ENCODE measurements at places on chromosomes 2 and 18.

- no peak for DNase-seq
These were observed 468.2 kb upstream of the ST6GAL2 start for GRCh38 chr2:107354175-107354574.

GRCh38 chr18:1732143-1732542 is 827.5 kb downstream of the ADCYAP1 start:
- DNase-seq: no peak

DNA sequence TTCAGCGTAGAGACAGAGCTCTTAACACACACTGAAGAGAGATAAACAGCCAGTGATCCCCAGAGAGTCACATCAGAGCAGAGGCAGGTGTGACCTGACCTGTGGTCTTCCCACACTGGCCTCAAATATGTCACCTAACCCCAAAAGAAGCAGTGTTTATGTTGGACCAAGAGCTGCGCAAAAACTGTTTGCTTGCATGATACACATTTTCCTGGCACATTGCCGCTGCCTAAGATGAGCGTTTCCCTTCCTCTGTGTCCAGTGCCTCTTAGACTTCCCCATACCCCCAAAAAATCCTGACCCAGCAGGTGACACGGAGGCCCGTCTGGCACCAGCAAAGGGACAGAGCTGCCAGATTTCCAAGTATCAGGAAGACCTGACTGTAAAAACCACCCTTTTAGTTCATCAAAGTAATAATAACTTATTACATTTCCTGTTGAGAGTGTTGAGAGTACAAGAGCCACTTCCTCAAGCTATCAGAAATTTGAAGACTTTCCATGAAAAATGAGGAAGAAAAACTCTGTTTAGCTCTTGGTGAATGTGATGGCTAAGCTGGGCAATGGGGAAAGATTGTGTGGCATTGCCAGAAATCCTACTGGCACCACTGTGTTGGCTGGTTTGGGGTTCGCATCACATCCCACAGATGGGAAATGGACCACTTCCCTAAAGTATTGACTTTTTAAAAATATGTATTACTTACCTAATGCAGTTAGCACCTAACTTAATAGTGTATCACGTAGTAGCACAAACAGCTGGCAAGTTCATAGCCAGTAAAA is 6.7 kb downstream of the TNFRSF11A start:
- DNase-seq: no peak

GRCh38 chr2:150729495-150729955 is 242.1 kb upstream of the RND3 start:
- DNase-seq: no peak

GRCh38 chr2:102478686-102479470 is 5.9 kb downstream of the SLC9A4 start:
- DNase-seq: no peak

DNA sequence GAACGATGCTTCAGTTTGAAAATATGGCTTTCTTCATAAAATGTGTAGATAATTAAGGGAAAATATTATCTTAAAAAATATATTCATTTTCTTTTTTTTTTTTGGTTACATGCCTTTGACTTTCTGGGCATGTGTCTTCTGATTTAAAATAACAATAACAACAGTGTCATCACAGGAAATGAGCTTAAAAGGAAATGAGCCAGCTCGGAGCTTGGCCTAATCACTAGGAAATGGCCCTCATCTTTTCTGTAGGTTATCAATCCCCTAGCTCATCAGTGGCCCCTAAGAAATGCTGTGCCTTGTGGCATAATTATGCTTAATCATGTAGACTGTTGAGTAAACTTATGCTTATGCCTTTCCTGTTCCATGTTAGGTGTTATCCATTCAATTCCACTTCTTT is 141.8 kb upstream of the FHL2 start:
- no peak for DNase-seq

GRCh38 chr18:44536619-44537018 is 144.1 kb upstream of the SETBP1 start:
- no peak for DNase-seq

DNA sequence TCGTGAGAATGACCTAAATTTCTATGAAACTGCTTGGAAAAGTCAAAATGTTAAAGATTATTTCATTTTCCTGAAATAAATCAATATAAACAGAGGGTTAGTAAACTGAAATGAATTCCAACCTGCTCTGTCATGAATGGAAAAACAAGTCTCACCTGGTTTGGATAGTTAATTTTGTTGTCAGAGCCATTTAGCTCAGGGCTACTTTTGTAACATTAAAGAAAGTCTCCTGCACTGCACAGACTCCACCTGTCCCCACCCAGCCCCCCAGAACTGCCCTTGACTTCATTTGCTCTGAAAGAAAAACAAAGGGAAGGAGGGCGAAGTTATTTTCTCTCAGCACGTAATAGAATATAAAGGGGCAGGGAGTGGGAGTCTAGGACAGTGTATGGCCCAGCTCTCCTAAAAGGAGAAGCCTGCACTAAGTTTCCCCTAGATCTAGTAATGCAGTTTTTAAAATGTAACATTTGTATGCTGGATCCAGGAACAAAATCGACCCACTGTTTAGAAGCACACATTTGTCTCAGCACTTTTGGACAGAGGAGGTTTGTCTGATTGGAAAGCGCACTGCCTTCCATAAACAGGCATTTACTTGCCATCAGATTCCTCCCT is 54.2 kb upstream of the ACSL3 start:
- no peak for DNase-seq

GRCh38 chr2:75460630-75461029 is 100.1 kb downstream of the EVA1A start:
- no peak for DNase-seq

GRCh38 chr2:46032161-46032813 is 264.9 kb upstream of the EPAS1 start:
- no peak for DNase-seq

GRCh38 chr2:239730897-239731296 is 294.2 kb downstream of the NDUFA10 start:
- DNase-seq: no peak

- DNase-seq: no peak
These were observed 255.6 kb downstream of the PTPRM start for GRCh38 chr18:7822435-7823331.

DNA sequence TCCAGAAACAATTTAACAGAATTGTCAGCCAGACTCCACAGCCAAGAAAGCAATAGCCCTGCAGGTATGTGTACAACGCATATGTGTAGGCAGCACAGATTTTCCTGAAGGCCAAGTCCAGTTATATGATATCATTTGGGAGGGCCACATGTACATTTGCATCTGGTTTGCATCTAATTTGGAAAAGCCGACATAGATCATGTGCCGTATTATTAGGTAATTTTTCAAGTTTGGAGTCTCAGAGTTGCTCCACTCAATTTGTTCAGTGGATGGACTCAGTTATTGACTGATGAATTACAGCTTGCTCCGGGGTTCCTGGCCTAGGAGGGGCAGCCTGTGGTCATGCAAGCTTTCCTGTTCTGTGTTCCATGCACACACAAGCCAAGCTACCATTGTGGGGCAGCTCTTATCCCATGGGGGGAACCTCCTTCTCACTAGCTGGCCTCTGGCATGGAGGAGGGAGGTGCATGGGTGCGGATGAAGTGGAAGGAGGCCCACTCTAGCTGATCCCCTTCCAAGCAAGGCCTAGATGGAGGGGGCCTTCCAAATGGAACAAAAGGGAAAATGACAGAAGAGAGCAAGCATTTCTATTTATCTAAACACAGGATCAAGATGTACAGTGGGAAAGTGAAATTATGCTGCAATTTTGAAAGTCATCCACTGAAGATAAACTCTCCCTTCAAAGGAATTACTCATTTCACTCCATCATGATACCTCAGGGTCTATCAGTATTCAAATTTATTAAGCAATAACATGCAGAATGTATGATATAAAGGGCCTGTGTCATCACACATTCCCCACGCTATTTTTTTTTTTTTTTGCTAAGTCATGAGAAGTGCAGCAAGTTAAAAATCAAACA is 202.6 kb upstream of the SMAD2 start:
- DNase-seq: no peak

GRCh38 chr2:71710367-71711132 is 257.2 kb downstream of the DYSF start:
- no peak for DNase-seq

DNA sequence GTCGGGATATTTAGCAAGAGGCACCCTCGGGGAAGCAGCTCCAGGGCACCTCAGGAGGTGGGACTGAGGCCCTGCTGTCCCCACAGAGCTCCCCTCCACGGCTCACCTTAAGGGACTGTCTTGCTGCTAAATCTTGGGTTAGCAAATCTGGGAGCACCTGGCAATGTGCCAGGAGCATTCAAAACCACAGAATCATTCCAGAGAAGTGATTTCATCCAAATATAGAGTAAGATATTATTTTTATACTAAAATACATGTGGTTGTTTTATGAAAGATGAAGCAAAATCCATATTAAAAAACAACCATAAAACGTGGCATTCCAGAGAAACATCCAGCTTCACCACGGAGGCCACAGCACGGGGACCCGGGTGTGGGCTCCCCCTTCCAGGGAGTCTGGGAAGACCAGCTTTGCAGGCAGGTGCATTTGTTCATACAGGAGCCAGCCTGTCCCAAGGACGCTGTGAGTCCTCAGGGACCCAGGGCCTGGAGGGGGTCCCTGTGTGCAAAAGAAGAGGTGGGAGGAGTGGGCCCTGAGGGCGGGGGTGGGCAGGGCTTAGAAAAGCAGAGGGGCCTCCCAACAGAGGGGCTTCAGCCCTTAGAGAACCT is 16.3 kb downstream of the HS1BP3 start:
- DNase-seq: no peak

GRCh38 chr18:56455141-56455540 is 183.3 kb downstream of the TXNL1 start:
- DNase-seq: no peak

DNA sequence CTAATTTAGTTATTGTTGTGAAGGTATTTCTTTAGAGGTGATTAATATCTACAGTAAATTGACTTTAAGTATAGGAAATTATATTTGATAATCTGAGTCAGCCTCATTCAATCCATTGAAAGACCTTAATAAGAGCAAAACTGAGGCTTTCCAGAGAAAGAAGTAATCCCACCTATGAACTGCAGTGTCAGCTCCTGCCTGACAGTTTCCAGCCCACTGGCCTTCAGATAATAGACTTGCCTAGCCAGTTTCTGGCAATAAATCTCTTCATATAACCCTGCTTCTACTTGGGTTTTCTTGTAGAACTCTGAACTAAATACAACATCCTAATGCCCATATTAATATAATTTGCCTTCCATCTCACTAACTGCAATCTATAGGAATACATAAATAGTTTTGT is 437.9 kb upstream of the UBE2E3 start:
- DNase-seq: no peak

DNA sequence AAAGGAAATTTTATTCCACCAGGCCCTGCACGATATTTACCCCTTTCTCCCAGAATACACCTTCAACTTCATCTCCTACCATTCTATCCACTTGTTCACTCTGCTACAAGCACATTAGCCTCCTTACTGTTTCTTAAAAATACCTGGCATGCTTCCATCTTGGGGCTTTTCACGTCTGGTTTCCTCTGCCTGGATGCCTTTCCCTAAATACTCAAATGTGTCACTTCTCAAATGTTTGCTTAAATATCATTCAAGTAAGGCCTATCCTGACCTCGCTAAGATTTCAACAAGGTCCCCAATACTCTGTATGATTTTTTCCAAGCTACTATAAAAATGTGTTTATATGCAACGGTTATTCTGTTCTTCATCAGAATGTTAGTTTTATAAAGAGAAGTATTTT is 433.0 kb upstream of the CHAC2 start:
- DNase-seq: no peak

DNA sequence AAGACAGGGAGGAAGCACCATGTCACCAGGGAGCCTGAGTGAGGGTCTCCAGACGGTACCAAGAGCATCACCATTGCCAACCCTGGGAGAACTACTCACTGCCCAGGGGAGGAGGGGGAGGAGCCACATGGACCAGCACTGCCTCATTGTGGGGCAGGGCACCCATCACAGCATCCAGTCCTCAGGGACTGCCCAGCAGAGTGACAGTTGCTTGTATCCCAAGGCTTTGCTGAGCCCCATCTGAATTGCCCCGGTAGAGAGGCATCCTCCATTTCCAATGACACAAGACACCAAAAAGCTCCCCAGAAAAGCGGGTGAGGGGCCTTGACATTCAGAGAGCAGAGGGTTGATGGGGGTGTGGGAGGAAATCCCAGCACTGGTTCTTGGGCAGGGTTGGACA is 6.8 kb upstream of the CIB4 start:
- no peak for DNase-seq

DNA sequence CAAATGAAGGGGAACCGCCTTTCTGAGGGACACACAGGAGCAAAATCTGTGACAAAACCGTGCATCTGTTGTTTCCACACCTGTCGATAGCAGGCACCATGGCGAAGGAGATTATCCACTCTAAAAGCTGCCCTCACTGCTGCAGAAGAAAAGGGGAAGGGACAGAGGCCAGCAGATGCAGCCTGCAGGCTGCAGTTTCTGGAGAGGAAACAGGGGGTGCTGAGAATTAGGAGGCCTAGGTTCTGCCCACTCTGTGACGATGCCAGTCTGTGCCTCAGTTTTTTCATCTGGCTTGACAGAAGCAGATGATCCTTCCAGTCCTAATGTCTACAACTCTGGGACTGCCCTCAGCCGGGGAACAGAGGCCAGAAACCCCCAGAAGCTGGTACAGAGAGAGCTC is 17.7 kb downstream of the PAX8 start:
- DNase-seq: no peak

- no peak for DNase-seq
These were observed 1935.1 kb upstream of the PIK3C3 start for GRCh38 chr18:40019797-40020392.

GRCh38 chr2:9076210-9076609 is 72.7 kb upstream of the MBOAT2 start:
- no peak for DNase-seq

DNA sequence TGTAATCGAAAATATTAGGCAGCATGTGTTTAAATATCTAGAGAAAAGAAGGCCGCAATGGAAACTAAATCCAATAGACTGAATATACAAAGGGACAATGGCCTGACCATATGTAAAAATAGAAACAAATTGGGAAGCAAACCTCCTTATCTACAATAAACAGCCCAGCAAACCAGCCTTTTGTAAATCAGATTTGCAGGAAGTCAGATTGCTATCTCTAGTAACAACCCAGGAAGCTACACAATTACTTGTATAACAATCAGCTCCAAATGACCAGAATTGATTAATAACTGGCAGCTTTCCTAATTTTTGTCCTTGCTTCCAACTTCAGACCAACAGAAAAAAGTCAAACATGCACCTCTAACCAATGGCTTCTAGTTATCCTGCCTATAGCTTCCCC is 860.0 kb downstream of the CPS1 start:
- no peak for DNase-seq
